ENCODE measurements at places on chromosomes 12 and 14.

GRCh38 chr12:95717316-95717928, 73.1 kb downstream of the NTN4 start:
- no peak for DNase-seq

DNA sequence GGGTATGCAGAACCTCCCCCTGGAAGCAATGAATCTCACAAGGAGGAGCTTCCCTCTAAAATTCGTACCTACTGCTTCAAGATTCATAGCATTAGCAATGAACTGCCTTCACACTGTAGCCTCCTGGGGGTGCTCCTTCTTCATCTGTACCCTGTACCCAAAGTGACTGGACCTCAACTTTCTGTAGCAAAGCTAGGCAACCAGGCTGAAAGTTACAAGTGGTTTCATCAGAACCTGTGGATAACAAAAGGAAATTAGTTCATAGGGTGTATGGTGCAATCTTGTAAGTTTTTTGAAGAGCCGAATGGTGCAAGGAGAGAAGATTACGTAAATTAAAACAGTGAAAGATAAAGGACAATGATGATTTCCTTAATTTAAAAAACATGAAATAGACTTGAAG, 1541.7 kb upstream of the FLRT2 start:
- peak; percentile 91 for DNase-seq

DNA sequence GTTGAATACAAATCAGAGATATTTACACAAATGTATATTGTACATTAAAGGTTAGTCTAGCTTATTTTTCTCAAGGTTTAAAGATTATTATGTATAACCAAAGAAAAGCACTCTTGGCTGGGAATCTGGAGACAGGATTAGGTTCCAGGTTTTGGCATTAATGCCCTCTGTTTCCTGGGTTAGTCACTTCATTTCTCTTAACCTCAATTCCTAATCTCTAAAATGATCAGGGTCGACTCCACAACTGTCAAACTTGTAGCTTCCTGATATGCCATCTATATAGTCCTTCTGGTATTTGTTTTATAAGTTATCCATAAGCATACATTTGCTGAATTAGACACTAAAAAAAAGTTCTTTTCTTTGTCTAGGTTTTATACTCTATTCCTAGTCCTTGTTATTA, 2.6 kb downstream of the ITPR2 start:
- no peak for DNase-seq

DNA sequence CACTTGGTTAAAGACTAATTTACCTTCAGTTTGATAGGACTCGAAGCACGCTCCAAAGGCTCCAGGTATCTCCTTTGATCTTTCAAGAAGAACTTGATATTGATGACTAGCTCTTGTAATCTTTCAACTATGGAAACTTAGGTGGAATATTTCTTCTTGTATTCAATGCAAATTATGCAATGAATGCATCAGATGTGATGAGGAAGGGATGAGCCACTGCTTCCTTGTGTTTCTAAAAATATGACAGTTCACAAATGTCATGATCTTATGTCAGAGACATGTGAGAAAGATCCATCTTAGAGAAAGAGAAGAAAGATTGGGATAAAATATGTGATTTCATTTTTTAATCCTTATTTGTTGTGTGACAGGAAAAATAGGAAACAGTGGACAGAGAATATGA, 9.9 kb downstream of the RNASE9 start:
- DNase-seq, result peak; percentile 6

DNA sequence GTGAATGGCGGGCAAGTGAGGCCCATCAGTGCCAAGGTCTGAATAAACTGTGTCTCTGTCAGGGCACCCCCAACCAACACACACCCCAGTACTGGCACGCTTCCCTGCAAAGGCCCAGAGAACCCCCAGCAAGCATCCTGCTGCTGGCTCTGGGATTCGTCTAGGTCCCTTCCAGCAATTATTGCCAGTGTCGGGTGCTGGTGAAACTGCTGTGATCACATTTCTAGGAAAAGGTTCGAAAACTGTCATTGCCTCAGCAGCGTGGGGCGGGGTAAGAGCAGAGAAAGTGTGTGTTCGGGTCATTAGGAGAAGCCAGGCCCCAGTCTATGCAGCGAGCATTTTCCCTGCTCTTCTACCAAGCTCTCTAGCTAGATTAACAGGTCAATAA, 2.5 kb downstream of the FAM222A start:
- no peak for DNase-seq

- peak; percentile 59 for DNase-seq
Observed at GRCh38 chr12:124608450-124608870, 41.0 kb upstream of the NCOR2 start.

GRCh38 chr14:91470216-91470615, 39.9 kb downstream of the PPP4R3A start:
- DNase-seq, result no peak

DNA sequence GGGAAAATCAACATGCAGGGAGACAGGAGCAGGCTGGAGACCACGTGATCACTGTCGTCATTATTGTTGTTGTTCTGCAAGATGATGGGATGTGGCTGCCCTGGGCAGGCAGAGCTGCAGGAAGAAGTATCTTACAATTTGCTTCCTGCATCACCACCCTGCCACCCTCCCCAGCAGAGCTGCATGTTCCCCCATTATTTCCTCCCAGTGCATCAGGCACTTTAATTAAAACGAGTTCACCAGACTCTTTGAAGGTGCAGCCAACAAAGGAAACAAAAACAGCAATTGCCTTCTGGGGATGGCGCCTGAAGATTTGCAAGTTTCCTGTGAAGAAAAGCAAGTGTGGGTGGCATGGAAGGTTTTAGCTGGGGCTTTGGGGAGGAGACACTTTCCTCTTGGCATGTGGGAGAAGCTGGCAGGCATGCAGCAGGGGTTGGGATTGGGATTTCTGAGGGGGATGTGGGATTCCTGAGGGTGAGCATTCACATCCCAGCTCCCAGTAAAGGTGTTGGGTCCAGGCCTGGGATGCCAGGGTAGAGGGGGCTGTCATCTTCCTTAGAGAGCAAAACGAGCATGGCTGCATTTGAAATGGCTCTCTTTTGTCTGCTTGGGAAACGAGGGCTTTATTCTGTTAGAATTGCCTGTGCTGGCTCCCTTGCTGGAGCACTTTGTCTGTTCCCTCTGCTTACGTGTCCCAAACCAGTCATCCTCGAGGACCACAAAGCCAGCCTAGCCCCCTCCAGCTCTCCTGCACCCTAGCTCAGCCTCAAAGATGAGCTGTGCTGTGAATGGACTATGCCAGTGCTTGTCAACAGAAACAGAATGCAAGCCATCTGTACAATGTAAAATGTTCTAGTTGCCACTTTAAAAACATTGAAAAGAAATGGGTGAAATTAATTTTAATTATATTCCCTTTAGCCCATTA, 11.5 kb upstream of the C14orf132 start:
- DNase-seq, result no peak

- DNase-seq, result no peak
Observed at GRCh38 chr14:67343601-67344230, 15.9 kb downstream of the ATP6V1D start.

GRCh38 chr12:115941362-115941761, 336.1 kb downstream of the MED13L start:
- no peak for DNase-seq

DNA sequence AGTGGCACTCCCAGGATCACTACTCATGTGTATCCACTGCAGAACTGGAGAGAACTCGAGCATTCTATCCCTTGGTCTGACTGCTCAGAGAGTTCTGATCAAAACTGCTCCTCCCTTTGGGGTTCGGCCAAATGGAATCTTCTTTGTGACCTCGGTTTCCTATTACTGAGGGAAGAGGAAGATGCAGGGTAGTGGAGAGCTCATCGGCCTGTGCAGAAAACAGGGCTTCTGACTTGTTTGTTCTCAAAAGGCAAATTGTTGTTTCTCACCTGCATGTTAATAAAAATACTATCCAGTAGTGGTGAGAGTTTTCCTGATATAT, 17.1 kb upstream of the AKAP6 start:
- DNase-seq, result no peak

Measured in MV-4-11 (cell line).